ENCODE measurements at places on chromosomes 3 and 15.

DNA sequence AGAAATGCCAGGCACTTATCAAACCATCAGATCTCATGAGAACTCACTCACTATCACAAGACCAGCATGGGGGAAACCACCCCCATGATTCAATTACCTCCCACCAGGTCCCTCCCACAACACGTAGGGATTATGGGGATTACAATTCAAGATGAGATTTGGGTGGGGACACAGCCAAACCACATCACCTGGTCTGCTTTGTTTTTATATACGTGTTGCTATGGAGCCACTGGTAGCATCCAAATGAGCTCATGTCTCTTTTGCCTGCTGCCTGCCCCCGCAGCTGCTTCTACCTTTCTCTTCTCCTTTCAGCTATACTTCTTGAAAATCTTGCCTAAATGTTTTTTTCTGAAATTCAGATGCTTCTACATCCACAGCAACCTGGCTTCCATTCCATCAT, 26.8 kb upstream of the PCOLCE2 start:
- no peak for DNase-seq

DNA sequence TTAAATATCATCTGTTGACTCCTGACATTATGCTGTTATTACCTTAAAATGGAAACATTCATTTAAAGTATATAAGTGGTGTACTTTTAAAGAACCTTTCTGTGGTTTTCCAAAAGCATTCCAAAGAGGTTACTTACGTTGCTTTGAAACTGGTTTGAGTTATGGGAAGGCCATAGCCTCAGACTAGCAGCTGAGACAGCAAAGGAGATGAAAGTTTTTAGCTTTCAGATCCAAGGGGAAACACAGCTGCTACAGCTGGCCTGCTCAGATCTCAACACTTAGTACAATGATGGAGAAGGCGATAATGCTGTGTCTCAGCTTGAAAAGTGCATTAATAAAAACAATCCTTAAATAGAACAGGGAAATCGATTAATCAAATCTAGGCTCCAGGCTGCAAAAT, 921.1 kb downstream of the ROBO1 start:
- DNase-seq = no peak

GRCh38 chr15:40344631-40345120, 3.9 kb upstream of the CCDC9B start:
- DNase-seq = peak; percentile 77

- DNase-seq = no peak
Observed at GRCh38 chr3:177338697-177339219, 141.5 kb upstream of the TBL1XR1 start.

GRCh38 chr15:70829371-70830166, 24.4 kb downstream of the LARP6 start:
- no peak for DNase-seq

DNA sequence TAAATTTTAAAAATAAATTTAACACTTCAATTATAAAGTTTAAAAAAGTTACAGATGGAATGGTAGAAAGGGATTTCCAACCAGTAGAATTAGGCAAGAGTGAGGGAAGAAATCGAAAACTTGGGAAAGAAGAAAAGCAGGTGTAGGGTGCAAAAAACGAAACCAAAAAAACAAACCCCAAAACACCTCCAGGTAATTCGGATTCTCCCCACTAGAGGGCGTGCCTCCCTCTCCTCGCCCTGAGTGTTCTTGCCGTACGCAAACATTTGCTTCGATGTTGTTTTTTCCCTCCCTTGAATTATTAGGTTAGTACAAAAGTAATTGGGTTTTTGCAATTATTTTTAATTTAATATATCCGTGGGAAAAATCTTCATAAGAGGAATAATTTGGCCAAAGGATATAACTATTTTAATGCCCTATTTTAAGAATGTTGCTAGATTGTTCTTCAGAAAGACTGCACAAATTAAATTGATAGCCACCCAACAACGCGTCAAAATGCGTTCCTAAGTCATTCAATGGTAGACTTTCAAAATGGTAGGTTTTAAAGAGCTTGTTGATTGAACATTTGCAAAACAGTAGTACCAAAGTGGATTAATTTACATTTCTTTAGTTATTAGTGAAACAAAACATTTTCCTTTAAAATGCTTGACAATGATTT, 63.7 kb downstream of the SLC30A4 start:
- peak; percentile 88 for DNase-seq

GRCh38 chr15:75616766-75617165, 8.8 kb downstream of the SNUPN start:
- no peak for DNase-seq

- DNase-seq = no peak
Observed at GRCh38 chr3:146585156-146585555, 20.0 kb downstream of the PLSCR5 start.

DNA sequence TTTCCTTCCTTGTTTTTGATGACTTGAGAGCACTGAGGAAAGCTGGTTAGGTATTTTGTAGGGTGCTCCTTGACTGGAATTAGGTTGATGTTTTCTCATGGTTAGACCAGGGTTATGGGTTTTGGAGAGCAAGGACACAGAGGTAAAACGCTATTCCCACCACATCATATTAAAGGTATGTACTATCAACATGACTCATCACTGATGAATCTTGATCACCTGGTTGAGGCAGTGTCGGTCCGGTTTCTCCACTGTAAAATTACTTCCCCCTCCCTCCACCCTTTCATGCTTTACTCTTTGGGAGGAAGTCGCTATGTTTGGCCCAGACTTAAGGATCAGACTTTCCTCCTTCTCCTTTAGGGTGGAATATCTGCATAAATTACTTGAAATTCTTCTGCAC, 201.6 kb downstream of the EDEM1 start:
- DNase-seq = no peak

DNA sequence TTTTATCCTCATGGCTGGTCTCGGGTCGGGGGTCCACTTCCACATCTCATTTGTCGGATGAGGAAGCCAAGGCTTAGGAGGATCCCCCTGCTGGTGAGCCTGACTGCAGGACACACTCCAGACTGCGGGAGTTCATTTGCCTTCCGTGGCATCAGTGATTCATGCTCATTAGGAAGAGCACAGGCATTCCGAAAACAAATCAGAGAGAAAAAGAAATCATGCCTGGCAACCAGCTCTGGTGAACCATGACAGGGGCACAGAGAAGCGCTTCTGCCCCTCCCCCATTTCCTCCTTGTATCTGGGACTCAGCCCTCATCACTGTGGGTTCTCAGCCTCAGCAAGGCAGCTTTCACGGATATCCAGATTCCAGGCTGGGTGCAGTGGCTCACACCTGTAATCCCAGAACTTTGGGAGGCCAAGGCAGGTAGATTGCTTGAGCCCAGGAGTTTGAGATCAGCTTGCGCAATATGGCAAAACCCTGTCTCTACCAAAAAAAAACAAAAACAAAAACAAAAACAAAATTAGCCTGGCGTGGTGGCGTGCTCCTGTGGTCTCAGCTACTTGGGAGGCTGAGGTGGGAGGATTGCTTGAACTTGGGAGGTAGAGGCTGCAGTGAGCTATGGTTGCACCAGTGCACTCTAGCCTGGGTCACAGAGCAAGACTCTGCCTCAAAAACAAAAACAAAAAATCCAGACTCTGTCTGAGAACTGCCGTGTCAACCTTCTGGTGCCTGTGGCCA, 28.4 kb downstream of the IRAK2 start:
- DNase-seq = peak; percentile 71

- DNase-seq = no peak
Observed at GRCh38 chr3:180319461-180319860, 282.5 kb upstream of the TTC14 start.

DNA sequence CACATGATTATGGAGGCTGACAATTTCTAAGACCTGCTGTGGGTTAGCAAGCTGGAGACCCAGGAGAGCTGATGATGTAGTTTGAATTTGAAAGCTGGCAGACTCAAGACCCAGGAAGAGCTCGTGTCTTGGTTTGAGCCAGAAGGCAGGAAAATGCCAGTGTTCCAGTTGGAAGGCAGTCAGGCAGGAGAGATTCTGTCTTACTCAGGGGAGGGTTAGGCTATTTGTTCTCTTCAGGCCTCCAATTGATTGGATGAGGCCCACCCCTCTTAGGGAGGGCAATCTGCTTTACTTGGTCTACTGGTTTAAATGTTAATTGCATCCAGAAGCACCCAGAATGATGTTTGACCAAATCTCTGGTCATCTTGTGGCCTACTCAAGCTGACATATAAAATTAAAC, 40.4 kb upstream of the IGF2BP2 start:
- no peak for DNase-seq

GRCh38 chr15:32994810-32995424, 199.6 kb downstream of the FMN1 start:
- DNase-seq = no peak

DNA sequence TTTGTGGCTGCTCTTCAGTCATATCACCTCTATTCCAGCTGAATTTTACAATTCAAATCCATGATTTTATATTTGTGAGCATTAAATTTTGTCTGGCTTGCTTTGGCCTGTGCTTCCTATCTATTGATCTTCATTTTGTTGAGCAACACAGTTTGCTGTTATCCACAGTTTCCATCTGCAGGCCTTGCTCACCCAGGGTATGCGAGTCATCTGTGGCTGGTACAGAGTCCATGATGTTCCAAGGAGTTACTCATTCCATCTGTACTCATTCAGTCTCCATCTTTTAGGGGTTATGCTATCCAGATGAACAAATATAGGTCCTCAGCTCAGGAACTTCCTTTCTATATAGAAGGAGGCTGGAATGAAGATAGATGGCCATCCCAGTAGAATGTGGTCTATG, 70.1 kb upstream of the CCK start:
- DNase-seq = no peak

GRCh38 chr3:191328383-191328961, 722 bp upstream of the CCDC50 start:
- no peak for DNase-seq

- no peak for DNase-seq
Observed at GRCh38 chr3:27454914-27455313, 29.3 kb downstream of the SLC4A7 start.

DNA sequence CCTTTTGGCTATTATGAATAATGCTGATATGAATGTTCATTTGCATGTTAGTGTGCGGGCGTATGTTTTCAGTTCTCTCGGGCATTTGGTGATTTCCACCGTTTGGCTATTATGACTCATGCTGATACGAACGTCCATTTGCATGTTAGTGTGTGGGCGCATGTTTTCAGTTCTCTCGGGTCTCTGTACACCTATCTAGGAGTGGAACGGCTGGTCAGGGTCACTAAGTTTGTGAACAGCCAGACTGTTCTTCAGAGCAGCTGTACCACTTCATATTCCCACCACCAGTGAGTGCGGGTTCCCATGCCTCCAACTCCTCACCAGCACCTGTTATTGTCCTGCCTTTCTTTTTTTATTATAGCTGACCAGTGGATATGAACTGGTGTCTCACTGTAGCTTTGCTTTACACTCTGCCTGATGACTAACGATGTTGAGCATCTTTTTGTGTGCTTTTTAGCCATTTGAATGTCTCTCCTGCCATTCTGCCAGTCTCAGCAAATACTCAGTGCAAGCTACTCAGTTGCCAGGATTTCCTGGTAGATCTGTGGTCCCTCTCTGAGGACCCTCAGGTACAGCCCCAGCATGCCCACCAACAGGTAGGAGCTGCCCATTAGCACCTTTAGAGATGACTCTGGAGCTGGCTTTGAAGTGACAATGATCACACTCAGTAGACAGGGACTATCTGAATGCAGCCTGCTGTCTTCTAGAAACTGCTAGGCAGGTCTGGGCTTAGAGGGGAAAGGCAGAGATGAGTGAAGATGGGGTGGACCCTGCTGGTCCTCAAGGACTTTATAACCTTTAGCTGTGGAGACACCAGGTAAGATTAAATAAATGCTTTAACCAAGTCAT, 141.1 kb downstream of the XXYLT1 start:
- DNase-seq = peak; percentile 44

DNA sequence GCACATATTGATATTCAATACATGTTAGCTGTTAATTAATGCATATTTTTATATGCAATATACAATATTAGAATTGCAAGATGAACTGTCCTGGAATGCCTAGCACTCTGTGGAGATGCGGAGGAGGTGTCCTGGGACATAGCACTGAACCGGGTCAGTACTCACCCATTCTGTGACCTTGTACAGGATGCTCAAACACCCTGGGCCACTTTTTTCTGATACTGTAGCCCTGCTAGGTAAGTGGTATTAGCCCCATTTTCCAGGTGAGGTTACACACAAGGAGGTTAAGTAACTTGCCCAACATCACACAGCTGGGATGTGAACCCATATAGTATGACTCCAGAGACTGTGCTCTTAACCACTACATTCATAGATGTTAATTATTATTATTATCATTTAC, 1.7 kb upstream of the MAGEF1 start:
- DNase-seq = no peak

DNA sequence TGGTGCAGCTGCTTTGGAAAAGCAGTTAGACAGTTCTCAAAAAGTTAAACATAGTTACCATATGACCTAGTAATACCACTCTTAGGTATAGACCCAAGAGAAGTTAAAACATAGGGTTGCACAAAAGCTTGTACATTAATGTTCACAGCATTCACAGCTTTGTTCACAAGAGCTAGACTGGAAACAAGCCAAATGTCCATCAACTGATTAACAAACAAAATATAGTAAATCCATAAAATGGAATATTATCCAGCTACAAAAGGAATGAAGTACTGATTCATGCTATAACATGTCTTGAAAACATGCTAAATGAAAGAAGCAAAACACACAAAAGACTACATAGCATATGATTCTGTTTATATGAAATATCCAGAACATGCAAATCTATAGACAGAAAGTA, 2.8 kb upstream of the COPG1 start:
- DNase-seq = no peak

DNA sequence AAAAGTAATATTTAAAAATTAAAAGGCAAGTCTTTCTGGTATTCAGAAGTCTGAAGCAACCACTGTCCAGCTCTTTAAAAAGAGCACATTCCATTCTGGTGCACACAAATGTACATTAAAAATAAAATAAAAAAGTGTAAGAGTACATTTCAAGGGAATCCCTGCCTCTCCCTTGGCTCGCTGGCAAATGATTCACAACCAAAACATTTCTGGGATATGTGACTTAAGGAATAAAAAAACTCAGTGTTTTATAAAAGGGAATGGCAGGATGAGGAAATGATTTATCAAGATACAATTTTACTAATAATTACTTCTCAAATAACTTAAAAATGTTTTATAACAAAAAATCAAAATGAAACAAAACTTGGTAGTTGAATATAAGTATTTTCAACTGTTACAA, 23.8 kb upstream of the ANXA2 start:
- no peak for DNase-seq

GRCh38 chr3:56867671-56868070, 65.9 kb upstream of the ARHGEF3 start:
- no peak for DNase-seq

DNA sequence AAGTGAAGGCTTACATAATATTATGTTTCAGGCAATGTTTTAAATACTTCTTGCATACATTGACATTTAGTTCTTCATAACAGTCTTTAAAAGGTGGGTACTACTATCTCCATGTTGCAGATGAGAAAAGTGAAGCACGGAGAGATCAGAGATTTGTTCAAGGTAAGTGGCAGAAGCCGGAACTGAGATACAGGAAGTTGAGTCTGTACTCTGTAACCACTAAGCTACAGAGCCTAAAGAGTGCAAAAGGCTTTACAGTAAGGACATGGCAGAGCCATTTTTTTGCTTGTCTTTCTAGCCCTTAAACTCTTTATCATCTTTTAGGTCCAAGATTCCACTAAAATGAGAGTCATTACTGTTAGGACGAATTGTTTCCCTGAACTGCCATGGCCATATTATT, 186.5 kb upstream of the PEX5L start:
- DNase-seq = no peak
